ENCODE measurements at places on chromosomes 6 and 20.

- DNase-seq: peak; percentile 22
These were observed 5.5 kb downstream of the PTGIS start for GRCh38 chr20:49562311-49563014.

GRCh38 chr6:105015482-105015881 lies 58.6 kb downstream of the LIN28B start:
- DNase-seq: no peak

- DNase-seq: no peak
These were observed 1.4 kb downstream of the BCAS1 start for GRCh38 chr20:54068966-54069365.

DNA sequence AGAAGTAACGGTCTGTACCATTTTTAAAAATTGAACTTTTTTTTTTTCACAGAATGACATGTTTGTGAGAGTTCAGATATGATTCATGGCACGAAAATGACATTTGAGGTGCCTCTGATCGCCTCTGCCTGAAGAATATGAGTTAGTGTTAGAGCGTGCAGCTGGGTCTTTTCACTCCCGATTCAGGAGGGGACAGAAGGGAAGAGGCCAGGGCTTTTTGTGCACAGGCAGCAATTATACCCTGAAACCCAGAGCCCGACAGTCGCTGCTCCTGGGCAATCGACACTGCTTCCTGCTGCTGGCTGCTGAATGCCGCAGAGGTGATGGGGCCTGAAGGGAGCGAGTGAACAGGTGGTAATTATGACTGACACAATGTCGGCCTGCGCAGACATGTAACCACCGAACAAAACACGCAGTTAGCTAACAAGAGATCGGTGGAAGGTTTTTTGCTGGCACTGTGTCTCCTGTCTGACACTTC lies 652.0 kb upstream of the NOX3 start:
- DNase-seq: no peak

- no peak for DNase-seq
These were observed 271.5 kb downstream of the FOXA2 start for GRCh38 chr20:22312744-22313346.

GRCh38 chr6:123997223-123997622 lies 193.6 kb downstream of the NKAIN2 start:
- DNase-seq: no peak

- DNase-seq: peak; percentile 37
These were observed 1.0 kb downstream of the RALGAPA2 start for GRCh38 chr20:20711413-20711812.

DNA sequence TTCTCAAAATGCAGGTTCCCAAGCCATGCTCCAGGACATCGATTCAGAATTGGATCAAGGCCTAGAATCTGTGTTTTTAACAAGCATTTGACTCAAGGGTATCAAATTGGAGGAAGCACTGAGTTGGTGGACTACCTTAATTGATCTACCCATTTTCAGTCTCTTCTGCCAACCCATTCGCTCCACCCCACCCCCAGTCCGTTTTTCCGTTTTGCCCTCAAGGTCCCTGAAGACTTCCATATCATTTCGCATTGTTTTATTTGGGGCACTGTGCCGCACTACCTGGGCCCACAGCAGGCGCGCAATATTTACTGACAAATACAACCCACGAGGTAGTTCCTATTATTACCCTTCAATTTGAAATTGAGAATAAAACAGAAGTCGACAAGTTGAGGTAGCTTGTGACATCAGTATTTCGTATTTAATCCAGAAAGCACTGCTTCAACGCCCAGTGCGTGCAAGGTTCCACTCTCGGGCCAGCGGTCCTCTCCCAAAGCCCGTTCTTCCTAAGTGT lies 557 bp upstream of the DHX35 start:
- DNase-seq: peak; percentile 57

DNA sequence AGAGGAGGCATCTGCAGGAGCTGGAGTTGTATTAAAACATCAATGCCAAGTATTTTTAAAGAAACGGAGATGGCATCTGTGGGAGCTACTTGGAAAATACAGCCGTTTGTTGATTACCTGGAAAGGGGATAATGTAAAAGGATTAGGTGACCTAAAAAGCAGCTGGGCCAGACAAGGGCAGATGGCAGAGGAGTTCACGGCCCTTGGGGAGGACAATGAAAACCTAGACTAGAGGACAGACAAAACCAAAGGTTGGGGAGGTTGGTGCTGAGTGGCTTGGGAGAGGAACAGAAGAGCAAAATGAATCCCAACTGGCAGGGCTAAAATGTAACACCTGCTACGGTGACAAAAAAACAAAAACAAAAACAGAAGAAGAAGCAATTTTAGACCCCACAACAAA lies 260.5 kb upstream of the JARID2 start:
- no peak for DNase-seq

DNA sequence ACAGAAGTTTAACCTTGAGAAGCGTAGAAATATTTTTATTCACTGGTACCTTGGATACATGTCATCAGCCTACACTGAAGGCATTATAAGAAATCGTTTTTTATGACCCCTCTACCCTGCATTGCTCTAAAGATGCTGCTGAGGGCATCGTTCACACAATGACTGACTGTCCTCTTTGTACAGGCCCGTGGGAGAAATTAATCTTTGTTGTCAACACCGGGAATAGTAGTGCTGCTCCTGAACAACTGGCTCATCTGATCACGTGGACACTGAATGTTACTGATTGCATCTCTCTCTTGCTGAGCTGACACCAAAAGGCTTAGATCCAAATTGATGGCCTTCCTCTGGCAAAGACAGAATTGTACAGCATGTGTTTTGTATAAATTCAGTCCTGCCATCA lies 157.1 kb upstream of the SMLR1 start:
- DNase-seq: no peak

DNA sequence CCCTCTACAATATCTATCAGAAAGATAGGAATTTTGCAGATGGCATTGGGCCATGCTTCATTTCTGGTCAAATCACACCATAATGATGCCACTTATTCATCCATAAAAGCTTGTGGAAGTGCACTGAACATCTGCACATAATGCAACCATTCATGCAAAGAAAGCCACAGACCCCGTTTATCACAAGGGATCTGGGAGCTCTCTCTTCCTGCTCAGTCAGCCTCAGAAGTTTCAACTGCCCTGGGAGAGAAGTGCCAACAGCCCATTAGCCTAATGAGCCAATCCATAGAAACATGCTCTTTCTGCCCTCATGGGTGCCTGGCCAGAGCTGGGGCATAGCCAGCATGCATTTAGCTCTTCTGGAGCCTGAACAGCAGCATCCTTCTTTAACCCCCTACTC lies 85.8 kb downstream of the SLC35F1 start:
- no peak for DNase-seq

DNA sequence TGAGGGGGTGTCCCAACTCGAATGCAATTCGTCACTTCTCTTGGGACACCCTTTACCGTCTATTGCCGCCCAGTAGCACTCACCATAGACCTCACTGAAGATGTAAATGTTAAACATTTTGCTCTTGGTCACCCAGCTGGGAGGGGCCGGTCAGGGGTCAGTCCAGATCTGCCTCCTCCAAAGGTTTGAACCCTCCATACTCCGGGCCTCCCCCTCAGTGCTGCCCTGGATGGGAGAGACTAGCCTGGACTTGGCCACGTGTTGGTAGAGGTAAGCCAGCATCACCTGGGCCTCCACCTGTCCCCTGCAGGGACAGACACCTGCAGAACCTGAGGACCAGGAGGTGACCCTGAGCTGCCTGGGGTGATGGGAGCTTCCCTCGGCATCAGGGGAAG lies 5.0 kb upstream of the MYT1 start:
- DNase-seq: no peak

GRCh38 chr20:19976595-19977372 lies 40.4 kb upstream of the NAA20 start:
- no peak for DNase-seq

GRCh38 chr6:27872642-27873020 lies 39.6 kb downstream of the OR2B2 start:
- DNase-seq: no peak

- peak; percentile 42 for DNase-seq
These were observed 37.8 kb downstream of the RAB44 start for GRCh38 chr6:36735110-36736071.

DNA sequence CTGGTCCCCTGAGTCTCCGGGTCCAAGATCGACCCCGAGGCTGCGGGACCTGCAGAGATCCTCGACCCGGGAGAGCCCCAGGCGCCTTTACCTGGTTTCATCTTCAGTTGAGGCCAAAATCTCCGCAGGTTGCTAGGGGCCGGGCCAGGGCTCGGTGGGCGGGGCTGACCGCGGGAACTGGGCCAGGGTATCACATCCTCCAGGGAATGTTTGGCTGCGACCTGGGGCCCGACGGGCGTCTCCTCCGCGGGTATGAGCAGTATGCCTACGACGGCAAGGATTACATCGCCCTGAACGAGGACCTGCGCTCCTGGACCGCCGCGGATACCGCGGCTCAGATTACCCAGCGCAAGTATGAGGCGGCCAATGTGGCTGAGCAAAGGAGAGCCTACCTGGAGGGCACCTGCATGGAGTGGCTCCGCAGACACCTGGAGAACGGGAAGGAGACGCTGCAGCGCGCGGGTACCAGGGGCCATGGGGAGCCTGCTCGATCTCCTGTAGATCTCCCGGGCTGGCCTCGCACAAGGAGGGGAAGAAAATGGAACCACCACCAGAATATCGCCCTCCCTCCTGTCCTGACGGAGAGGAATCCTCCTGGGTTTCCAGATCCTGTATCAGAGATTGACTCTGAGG lies 53.8 kb upstream of the POLR1H start:
- peak; percentile 47 for DNase-seq

- DNase-seq: no peak
These were observed 17.8 kb upstream of the TAGAP start for GRCh38 chr6:159062564-159062945.

GRCh38 chr20:59222253-59223181 lies 58.9 kb downstream of the ZNF831 start:
- peak; percentile 93 for DNase-seq

- no peak for DNase-seq
These were observed 40.9 kb downstream of the ALDH8A1 start for GRCh38 chr6:134908906-134909516.

GRCh38 chr6:142867355-142867801 lies 77.6 kb downstream of the HIVEP2 start:
- DNase-seq: no peak

DNA sequence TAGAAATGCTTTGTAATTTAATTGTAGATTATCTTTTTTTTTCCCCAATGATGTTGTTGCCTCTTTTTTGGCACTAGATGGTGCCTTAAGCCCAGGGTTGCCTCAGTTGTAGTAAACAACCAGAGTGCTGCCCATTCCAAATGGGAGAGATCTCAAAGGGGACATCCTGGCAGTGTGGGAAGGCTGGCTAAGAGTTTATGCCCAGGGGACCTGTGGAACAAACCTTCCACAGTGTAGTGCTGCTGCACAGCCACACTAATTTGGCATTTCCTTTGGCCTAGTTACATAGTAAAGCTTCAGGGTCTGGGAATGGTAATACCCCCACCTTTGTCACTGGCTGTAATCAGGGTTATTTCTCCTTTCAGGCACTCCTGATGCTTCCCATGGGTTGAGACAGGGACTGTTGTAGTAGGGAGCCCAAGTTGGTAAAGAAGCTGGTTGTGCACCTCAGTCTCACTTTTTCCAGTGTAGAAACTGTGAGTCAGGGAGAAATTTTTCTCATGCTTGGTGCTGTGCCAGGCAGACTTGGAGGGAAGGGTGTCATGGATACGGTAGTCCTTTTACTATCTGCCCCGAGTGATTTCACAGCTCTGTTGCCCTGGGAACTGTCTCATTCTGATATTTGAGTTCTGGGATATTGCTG lies 177.8 kb upstream of the ECI2 start:
- no peak for DNase-seq

DNA sequence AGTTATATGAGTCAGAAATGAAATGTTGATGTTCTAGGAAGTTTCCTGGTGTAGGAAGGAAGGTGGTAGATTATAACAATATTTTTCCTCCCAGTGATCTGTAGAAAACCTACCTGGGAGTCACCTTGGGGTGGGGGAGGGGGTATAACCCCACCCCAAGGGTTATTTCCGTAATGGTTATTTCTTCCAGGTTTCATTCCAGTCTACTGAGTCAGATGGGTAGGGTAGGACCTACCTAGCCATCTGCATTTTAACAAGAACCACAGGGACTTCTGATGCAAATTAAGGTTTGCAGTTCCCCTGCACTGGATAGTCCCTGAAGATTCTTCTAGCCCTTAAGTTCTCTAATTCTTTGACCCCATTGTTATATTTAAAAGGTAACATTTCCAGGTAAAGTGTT lies 88.9 kb downstream of the ARMC2 start:
- DNase-seq: no peak

GRCh38 chr6:166379800-166380199 lies 2.9 kb downstream of the MPC1 start:
- no peak for DNase-seq

DNA sequence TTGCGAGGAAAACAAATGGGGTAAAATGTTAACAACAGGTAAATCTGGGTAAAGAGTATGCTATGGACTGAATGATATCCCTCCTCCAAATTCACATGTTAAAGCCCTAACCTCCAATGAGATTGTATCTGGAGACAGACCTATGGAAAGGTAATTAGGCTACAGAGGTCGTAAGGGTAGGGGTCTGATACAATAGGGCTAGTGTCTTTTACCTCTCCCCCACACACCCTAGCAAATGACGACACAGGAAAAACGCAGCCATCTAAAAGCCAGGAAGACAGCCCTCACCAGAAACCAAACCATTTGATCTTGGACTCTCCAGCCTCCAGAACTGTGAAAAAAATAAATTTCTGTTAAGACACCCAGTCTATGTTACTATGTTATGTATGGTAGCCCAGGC lies 20.6 kb upstream of the FBXO9 start:
- DNase-seq: no peak

GRCh38 chr20:60131375-60131774 lies 173.2 kb downstream of the CDH26 start:
- no peak for DNase-seq

- no peak for DNase-seq
These were observed 65.1 kb downstream of the REV3L start for GRCh38 chr6:111417946-111418345.

DNA sequence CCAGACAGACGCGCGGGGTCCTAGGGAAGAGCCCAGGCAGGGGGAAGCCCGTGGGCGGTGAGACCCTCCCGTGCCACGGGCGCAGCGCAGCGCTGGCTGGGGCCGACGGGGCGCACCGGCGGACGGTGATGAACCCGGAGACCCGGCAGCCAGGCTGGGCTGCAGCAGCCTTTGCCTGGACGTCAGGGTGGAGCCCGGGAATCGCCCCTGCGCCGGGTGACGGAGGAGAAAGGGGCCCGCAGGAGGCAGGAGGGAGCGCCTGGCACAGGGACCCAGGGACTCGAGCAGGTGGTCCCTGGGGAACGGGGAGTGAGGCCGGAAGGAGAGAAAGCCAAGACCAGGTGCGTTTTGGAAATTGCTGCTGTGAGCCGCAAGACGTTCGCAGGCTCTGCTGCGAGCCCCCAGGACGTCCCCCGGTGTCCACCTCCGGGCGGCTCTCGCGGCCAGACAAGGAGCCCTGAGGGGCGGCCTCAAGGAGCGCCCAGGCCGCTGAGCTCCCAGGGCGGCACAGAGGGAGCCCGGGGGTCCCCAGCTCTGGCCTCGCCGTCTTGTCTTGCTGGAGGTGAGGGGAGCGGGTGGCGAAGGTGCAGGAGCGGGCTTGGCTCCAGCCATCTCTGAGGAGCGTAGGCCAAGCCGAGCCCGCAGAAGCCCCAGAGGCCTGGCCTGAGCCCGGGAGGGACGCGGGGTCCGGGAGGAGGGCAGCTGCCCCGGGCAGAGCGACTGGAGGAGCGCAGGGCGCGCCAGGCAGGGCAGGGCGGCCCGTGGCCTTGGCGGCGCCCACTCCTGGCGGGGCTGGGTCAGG lies 191.2 kb upstream of the PDE10A start:
- DNase-seq: no peak

All from stimulated activated CD8-positive, alpha-beta memory T cell treated with anti-CD3 and anti-CD28 coated beads, Interleukin-4, amount 100 ng/mL, for 48 hours (primary cell).